ENCODE measurements at places on chromosomes 1 and 21.
A peak's percentile ranks its signal among the peaks of the same experiment; 100 is the strongest.

DNA sequence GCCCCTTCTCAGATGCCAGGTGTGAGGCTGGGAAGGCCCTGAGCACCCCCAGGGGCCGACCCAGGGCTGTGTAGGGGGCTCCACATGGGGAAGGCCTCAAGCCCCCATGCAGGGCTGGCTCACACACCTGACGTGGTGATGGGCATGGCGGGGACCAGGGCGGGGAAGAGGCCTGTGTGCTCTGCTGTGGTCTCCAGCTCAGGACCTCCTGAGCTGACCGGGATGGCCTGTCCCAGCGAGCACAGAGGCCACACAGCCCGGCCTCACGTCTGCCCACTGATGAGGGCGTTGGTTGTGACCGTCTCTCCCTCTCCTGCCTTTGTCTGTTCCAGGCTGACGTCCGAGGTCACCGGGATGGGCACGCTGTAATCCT lies 40.2 kb upstream of the COL6A1 start:
- peak; percentile 28 for ATAC-seq

- no peak for ATAC-seq
These were observed 27.1 kb upstream of the GRHL3 start for GRCh38 chr1:24292103-24292502.

DNA sequence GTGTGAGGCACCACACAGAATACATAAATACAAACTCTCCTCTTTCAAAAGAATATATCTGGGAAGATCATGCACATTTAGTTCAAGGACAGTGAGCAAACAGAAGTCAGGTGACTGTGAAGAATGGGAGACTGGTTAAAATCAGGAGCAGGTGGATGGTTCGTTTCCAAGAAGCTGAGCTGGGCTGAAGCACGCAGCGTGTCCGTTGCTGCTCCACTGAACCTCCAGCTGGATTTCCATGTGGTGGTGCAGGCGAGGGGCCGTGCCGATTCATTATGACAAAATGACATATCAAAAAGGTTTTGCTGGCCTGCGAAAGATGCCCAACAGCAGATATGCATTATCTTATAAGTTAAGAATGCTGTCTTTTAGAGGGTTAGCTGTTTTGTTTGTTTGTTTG lies 66.0 kb downstream of the OLIG1 start:
- no peak for ATAC-seq

DNA sequence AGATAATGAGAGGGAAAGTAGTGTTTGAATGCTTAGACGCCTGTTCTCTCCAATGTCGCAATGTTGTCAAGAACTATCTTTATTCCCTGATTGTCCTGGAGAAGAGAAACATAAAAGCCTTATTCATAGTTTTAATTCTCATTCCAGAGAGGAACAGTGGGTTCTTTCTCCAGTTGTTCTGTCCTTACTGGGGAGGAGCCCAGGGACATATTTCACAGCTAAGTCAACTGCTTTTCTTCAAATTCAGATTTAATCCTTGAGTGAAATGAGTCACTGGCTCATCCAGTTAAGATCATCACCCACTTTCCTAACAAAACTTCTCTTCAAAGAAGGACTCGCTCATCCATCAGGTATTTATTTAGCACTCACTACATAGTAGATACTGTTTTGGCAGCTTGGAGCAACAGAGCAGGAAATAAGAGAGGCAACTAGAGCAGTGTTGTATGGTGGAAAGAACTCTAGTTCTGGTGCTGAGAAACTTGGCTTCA lies 365.7 kb upstream of the USP24 start:
- no peak for ATAC-seq

- ATAC-seq, result no peak
These were observed 753.3 kb downstream of the LTN1 start for GRCh38 chr21:28239340-28239739.

DNA sequence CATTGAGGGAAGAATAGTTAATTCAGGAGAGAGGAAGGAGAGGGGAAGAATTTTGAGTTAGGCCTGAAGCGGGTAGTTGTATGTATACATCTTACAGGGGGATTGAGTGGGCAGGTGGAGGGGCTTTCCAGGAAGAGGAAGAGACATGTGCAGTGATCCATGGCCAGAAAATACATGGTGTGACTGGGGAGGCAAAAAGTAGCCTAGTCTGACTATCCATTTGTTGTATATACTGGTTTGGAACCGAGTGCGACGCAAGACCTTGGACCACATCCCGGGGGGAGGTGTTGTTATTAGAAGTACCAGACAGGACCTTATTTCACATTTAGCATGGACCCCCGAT lies 158.3 kb downstream of the SDCCAG8 start:
- ATAC-seq, result no peak

- ATAC-seq, result no peak
These were observed 49.6 kb upstream of the HOOK1 start for GRCh38 chr1:59765011-59765730.

GRCh38 chr1:163094589-163094988 lies 25.4 kb downstream of the RGS4 start:
- no peak for ATAC-seq

DNA sequence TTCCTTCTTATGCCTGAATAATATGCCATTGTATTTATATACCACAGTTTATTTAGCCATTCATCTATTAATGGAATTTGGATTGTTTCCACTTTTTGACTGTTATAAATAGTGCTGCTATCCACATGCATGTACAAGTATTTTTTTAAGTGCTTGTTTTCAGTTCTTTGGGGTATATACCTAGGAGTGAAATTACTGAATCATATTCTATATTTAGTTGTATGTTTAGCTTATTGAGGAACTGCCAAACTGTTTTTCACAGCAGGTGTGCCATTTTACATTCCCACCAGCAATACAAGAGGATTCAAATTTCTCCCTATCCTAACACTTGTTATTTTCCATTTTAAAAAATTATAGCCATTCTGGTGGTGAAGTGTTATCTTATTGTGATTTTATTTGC lies 7.6 kb upstream of the HJV start:
- no peak for ATAC-seq

DNA sequence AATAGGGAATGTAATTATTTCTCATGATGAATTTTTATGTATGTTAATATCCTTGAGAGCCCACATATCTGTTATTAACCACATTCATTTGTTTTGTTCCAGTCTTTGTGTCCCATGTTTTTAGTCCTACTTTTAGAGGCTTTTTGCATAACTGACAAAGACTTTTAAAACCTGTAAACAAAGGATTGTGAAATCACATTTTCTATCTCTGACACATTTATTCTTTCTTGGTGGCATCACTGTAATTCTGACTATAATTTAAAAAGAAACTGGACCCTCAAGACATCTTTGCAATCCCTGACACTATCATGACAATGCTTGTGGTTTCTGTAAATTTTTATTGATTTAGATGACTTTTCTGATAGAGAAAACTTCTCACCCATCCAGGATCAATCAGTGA lies 313.1 kb downstream of the SIPA1L2 start:
- ATAC-seq, result no peak

DNA sequence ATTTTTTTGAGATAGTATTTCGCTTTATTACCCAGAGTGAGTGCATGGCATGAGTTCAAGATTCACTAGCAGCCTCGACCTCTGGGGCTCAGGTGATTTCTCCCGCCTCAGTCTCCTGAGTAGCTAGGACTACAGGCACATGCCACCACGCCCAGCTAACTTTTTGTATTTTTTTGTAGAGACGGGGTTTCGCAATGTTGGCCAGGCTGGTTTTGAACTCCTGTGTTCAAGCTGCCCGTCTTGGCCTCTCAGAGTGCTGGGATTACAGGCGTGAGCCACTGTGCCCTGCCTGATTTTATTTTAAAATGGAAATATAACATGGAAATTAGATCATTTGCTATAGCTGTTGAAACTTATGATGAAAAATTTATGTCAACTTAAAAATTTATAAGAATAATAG lies 30.1 kb downstream of the RTCA start:
- no peak for ATAC-seq

DNA sequence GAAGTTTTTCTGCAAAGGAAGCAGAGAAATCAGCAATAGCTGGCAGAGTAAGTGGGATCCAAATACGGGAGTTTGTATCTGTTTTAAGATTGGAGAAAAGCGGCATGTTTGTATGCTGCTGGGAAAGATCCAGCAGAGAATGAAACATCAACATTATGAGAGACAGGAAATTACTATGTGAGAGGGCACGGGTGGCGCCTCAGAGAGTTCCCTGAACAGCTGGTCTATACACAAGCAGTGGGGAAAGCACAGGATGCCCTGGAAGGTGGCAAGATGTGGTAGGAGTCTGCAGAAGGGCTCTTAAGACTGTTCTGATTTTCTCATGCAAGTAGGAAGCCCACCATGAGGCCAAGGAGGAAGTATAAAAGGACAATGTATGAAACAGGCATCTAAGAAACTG lies 130.4 kb downstream of the RERE start:
- no peak for ATAC-seq

DNA sequence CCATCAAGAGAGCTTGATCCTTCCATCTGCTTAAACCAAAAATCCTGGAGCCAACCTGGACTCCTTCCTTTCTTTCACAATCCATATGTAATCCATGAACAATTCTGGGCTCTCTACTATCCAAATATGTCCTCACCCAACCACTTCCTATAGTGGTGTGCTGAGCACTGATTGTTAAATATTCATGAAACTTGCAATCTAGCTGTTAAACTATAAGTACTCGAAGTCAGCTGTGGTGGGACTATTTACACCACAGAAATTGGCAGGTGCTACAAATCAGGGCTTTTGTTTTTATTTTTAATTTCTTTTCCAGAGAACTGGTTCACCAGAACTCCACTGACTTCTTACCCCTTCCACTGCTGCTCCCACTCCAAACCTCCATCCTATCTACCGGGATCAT lies 57.2 kb upstream of the KCND3 start:
- no peak for ATAC-seq

GRCh38 chr1:9651565-9652378 lies at the start of gene PIK3CD:
Gene PIK3CD, plus strand, starts transcription at chr1:9651731. Its CDS starts 58,725 bp downstream, at chr1:9710456.
- ATAC-seq, result peak; percentile 60

DNA sequence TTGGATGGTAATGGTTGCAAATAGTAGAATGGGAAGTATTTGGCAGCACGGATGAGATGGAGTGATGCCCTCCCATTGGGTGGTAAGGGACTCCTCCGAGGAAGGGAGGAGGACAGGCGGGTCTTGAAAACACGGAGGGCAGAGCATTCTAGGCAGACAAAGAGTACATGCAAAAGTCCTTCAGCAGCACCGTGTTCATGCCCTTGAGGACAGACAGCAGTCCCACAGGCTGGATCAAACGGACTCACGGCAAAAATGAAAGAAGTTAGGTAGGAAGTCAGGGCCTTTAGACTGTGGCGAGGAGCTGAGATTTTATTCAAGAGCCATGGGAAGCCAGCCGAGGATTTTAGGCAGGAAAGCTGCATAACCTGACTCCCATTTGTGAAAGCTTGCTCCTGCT lies 253.9 kb downstream of the RHOU start:
- ATAC-seq, result no peak

DNA sequence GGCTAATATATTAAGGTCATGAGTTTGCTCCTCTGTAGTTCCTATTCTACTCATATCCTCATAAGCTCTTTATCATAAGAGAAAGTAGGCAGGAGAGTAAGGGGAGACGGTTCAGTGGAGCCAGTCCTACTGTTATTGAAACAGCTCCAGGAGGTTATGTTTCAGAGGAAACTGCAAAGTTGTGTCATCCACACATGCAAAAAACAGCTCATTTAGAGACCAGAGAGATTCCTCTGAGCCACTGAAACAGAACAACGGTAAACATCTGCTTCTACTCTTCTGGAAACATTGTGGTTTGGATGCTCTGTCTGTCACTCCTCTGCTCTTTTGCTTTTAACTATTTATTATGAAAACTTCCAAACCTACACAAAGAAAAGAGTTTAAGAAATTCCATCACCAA lies 66.3 kb upstream of the PPP2R5A start:
- peak; percentile 77 for ATAC-seq

DNA sequence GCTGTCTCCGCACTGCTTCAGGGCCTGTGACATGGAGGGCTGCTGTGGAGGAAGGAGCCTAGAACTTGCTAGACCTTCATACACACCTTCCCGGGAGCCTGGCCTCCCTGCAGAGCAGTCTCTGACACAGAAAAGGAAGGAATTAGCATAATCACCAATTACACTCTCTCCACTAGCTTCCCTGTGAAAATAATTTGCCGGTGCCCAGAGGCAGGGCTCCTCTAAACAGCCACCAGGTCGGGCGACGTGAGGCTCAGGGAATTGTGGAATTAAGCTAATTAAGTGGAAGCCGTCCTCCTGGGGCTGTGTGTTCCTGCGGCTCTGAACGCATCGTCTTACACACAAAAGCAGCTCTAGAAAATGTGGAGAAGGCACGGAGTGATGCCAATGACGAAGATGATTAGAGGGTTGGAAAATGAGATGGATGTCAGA lies 82.6 kb downstream of the NENF start:
- no peak for ATAC-seq

GRCh38 chr1:30083800-30084464 lies 639.5 kb downstream of the MATN1 start:
- no peak for ATAC-seq

DNA sequence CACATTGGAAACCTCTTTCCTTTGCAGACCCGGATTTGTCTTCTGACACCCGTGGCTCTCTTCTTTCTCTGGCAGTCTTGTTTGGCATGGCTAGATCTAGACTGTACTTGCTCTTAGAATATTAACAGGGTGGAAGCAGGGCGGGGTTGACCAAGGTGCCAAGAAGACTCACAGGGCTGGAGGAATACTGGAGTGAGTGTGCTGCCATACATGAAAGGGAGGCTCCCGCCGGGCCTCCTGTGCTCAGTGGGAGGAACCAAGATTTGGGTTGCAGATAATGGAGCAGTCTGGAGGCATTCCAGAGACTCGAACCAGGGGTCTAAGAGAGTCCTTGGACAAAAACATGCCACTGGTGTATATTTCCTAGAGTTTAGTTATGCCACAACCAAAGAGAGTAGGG lies 27.6 kb upstream of the SNX27 start:
- no peak for ATAC-seq

- ATAC-seq, result no peak
These were observed 5.1 kb upstream of the TIAM1 start for GRCh38 chr21:31349208-31349607.

GRCh38 chr1:97508653-97509218 lies 412.1 kb downstream of the DPYD start:
- no peak for ATAC-seq

DNA sequence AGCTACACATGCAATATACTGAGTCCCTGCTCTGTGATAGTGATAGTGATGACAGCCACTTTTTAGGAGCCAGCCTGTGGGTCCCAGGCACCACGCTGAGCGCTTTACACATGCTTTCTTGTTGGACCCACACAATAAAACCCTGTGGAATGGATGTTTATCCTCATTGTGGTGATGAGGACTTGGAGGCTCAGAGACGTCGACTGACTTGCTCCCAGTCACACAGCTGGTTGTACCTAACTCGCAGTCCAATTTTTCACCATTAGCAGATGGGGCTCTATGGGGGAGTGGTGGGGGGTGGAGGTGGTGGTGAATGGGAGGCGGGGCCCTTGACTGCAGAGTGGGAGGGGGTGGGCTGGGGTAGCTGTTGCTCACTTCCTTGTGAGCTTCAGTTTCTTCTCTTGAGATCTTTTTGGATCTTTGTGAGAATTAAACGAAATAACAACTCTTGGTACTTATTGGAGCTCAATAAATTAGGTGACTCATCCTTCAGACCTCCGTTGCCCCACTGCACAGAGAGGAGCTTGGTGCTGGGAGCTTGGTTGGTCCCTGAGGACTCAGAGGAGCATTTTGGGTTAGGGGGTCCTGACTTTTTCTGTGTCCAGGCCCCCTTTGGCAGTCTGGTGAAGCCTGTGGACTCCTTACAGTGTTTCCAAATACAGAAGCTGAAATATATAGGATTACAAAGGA lies 61.8 kb upstream of the CD1D start:
- no peak for ATAC-seq

GRCh38 chr1:201742955-201743805 lies 85.8 kb upstream of the IPO9 start:
- no peak for ATAC-seq
